ENCODE measurements at places on chromosomes 3 and 15.

DNA sequence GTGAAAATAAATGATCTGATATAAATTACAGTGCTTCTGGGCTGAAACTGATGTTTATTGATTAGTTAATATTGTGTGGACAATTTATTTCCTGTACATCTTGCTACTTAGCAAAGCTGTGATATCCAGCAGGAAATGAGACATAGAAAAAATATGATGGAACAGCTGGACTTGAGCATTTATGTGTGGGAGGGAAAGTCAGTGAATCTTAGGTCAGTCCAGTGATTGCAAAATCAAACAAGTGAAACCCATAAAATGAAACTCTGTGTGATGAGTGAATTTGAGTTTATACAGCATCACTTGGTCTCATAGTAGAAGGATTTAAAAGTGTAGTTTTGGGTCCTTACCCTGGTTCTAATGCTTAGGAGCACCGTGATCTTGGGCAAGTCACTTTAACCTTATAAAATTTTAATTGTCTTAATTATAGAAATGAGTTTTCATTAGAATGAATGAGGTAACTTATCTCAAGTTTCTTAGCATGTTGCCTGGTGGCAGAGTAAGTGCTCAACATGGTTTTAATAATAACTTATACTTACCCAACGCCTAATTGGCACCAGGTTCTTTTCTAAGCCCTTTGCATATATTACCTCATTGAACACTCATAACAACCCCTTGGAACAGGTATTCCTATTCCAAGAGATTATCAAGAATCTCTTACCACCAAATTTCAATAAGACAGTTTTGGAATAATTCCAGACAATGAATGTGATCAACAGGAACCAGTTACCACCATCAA is 194.6 kb downstream of the ADAMTSL3 start:
- no peak for DNase-seq

DNA sequence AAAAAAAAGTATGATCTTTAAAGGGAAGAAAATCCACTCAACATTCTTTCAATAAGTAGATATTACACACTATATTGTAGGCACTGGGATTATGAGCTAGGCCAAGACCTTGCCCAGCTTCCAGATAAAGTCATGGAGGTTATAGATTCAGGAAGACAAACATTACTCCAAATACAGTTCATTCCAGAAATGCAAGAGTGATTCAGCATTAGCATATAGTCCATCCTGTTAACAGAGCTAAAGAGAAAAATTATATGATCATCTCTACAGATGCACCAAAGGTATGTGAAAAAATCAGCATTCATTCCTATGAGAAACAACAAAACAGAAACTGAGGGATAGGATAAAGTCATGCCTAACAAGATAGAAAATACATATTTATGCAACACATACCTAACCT is 42.1 kb upstream of the NSMCE3 start:
- DNase-seq = no peak

DNA sequence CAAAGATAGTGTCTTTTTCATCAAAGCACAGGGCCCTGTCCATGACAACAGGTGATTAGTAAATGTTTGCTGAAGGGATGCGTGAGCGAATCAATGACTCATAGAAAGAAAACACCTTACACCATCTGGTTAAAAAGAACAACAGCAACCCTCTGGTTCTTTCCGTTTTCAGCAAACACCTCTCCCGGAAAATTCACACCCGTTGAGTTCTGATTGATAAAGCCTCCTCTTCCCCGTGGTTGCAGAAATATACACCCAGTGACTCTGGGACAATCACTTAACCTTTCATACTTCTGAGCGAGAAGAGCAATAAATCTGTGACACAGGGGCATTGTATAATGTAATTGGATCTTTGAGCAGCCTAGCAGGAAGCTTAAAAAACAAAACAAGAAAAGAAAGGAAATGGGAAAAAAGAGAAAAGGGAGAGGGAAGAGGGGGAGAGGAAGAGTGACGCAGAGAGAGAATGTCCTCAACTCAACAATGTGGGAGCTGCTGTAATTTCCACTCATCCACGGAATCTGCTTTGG is 37.6 kb downstream of the ADAMTS9 start:
- DNase-seq = no peak

DNA sequence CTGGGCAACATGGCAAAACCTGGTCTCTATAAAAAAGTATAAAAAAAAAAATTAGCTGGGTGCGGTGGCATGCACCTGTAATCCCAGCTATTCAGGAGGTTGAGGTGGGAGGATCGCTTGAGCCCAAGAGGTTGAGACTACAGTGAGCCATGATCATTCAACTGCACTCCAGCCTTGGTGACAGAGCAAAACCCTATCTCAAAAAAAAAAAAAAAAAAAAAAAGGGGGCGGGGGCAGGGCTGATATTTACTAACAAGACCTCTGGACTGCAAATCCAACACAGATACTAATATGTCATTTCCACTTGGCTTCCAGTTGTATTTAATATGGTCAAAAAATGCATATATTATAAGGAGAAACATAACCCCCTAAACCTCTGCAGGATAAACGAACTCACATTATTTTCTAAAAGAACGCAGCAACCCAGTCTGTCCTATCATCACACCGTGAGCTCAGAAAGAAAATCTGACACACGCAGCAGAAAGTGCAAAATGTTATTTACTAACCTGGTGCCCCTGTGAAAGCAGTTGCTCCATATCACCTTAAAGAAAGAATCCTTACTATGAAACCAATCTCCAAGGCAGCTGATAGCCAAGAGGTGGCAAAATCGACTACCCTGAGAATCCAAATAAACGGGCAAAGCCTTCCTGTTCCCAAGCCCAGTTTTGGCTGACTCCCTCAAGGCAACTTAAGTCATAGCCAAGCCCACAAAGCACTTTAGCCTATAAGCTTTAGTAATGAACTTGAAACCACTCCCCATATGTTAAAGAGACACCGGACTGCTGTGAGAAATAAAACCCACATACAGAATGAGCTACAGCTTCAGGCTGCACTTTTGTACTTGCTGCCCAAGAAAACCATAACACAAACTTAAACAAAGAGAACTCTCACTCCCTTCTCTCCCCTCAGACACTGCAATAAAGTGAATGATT is 39.3 kb downstream of the PLD1 start:
- DNase-seq = peak; percentile 80

GRCh38 chr15:76298986-76299385 is 12.3 kb downstream of the ETFA start:
- DNase-seq = no peak

GRCh38 chr3:13715167-13715954 is 164.5 kb downstream of the WNT7A start:
- DNase-seq = no peak

DNA sequence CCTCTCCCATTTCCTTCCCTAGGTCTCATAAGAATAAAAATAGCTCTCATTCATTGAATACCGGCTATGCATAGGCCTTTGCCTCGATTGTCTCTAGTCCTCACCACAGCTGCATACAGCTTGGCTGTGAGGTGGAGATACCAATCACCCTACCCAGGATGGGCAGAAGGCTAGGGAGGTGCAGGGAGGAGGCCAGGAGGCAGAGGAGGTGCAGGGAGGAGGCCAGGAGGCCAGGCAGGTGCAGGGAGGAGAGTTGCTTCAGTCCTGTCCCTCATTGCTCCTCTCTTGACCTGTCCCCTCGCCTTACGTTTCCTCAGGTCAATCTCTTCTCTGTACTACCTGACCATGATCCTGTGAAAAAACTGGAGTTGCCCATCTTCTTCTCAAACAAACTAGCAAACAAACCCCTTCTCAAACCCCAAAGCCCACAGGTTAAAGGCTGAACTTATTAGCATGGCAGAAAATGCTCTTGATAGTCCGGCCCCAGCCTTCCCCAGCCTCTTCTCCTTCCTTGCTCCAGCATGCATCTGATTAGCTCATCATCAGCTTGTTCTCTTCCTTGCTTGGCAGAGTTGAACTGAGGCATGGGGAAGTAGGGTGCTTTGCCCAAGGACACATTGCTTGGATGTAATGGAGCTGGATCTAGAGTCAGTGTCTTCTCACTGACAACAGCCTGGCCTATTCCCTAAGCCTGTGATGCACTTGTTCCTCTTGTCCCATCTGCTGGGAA is 15.8 kb downstream of the PODXL2 start:
- no peak for DNase-seq

GRCh38 chr15:81924729-81925128 is 121.1 kb downstream of the MEX3B start:
- no peak for DNase-seq

Data from left kidney (tissue), 8 donors.